ENCODE measurements at places on chromosomes 6 and 20. TPM values are rescaled to one million over a fixed set of nuclear protein-coding genes. Genes with fewer than 3 reads are reported as not detected.

The GPR63 gene
- 1.9 TPM for total RNA-seq

The SNRPB gene
- total RNA-seq: 42.7 TPM

The POPDC3 gene
- 56.3 TPM for total RNA-seq

The SPEF1 gene
- 0.20 TPM for total RNA-seq

The PHACTR3 gene
- 1.5 TPM for total RNA-seq

The GUCA1A gene
- total RNA-seq: not detected

The NCOA7 gene
- 8.2 TPM for total RNA-seq

GRCh38 chr20:59580991-59581401, 23.3 kb upstream of the PHACTR3 start:
- H3K36me3 ChIP-seq: no peaks in the 10 kb centered on the region
- H3K27me3 ChIP-seq: peaks cover 26% of the 10 kb centered on the region
- no peak overlapping the region for H3K4me3 ChIP-seq
- no peak overlapping the region for H3K27ac ChIP-seq
- DNase-seq: no peak

DNA sequence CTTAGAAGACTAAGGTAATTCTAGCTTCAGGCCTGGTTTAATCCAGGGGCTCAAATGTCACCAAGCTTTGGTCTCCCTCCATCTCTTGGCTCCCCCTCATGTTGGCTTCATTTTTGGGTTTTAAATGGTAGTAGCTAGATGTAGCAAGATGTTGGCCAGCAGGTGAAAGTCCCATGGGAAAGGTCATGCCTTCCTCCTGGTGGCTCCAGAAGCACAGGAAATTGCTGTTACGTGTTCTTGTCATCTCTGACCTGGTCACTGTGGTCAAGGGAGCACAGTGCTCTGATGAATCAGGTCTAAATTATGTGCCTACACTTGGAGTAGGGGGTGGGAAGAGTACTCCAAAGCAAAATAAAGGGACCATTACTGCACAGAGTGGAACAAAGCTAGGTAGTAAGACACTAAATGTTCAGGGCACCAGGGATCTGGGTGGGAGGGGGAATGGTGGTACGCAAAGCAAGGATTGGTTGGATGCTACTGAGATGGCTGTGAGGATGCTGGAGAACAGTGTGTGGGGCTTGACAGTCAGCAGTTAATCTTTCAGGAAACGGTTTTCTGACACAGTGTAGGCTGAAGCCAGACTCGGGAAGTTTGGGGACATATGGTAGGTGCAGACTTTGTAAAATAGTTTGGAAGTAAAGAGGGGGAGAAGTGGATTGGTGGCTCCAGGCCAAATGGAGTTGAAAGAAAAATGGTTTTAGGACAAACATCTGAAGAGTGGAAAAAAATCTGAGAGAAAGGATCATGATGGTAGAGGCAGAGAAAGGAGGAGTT, 30.1 kb downstream of the CDS2 start:
- no peak for DNase-seq
- H3K27me3 ChIP-seq: no peaks in the 10 kb centered on the region
- no peak overlapping the region for H3K4me3 ChIP-seq
- peak overlapping the region; percentile 13 for H3K27ac ChIP-seq

DNA sequence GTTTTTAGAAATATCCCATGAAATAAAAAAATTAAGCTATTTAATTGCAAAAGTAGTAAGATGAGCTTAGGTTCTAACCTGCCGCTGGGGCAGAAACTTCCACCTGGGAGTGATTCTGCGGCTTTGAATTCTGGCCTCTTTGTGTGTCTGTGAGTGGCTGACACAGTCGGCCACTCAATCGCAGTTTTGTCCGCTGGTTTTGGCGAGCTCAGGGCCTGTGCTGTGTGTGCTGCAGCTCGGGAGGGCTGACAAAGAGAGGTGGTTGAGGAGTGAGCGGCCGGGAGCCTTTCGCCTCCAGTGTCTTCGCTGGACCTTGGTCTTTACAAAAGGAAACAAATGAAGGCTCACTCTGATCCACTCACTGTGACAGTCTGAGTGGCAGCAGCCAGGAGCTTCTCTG, 128.4 kb downstream of the TIAM2 start:
- no peaks in the 10 kb centered on the region for H3K27me3 ChIP-seq
- H3K4me1 ChIP-seq: no peaks in the 10 kb centered on the region
- H3K36me3 ChIP-seq: no peaks in the 10 kb centered on the region
- no peak overlapping the region for H3K4me3 ChIP-seq

DNA sequence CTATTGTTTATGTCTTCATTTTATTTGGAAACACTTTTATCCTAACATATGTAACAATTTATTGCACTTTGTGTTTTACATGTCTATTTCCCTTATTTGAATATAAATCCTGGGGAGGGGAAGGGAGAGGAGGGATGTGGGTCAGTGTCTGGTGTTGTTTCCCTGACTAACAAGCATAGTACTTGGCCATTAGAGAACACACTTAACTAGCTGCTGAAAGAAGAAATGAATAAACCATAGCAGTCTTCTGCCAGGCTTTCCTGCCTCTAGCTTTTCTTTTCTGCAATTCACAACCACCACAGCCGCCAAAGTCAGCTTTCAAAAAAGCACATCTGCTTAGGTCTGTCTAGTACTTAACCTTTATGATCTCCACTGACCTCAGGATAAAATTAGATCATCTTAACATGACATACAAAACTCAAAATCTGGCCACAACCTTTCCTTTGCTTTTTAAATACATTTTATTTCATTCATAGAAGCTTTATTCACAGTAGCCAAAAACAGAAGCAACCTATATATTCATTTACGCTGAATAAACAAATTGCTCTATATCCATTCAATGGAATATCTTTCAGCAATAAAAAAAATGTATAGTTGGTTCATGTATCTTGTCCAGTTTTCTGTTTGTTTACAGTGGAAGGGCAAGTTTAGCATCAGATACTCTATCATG, 16.3 kb downstream of the PDSS2 start:
- H3K27me3 ChIP-seq: no peaks in the 10 kb centered on the region
- no peak for DNase-seq
- H3K4me1 ChIP-seq: no peaks in the 10 kb centered on the region
- no peak overlapping the region for H3K27ac ChIP-seq
- no peak overlapping the region for H3K4me3 ChIP-seq

DNA sequence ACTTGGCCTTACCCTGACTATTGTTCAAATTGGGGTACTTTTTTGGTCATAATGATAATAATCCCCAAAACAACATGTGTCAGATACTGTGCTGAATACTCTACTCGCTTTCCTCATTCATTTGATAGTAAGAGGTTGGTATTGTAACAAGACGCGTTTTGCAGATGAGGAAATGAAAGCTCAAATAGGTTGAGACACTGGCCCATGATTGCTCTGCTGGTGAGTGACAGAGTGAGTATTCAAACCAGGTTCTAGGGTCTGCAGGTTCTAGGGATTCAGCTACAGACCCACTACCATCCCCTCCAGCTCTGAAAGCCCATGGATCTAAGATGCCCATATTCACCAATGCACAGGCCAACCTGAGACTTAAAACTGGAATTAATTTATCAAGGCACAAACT, 1.3 kb upstream of the ENPP4 start:
- H3K27me3 ChIP-seq: no peaks in the 10 kb centered on the region
- no peak overlapping the region for H3K4me3 ChIP-seq
- no peak overlapping the region for H3K27ac ChIP-seq

GRCh38 chr6:109453594-109454495, 1.7 kb downstream of the MICAL1 start:
- no peak for DNase-seq
- H3K4me3 ChIP-seq: peak overlapping the region; percentile 78
- H3K4me1 ChIP-seq: peaks cover 27% of the 10 kb centered on the region
- peak overlapping the region; percentile 65 for H3K27ac ChIP-seq
- no peaks in the 10 kb centered on the region for H3K27me3 ChIP-seq

- H3K4me1 ChIP-seq: no peaks in the 10 kb centered on the region
- no peaks in the 10 kb centered on the region for H3K27me3 ChIP-seq
- no peak for DNase-seq
- H3K27ac ChIP-seq: no peak overlapping the region
- H3K4me3 ChIP-seq: no peak overlapping the region
- H3K36me3 ChIP-seq: no peaks in the 10 kb centered on the region
Observed at GRCh38 chr6:40308533-40309306, 278.4 kb downstream of the LRFN2 start.

- H3K27ac ChIP-seq: no peak overlapping the region
- no peak for DNase-seq
- H3K4me1 ChIP-seq: no peaks in the 10 kb centered on the region
- no peak overlapping the region for H3K4me3 ChIP-seq
- H3K27me3 ChIP-seq: no peaks in the 10 kb centered on the region
- no peaks in the 10 kb centered on the region for H3K36me3 ChIP-seq
Observed at GRCh38 chr6:33333666-33334065, 16.1 kb upstream of the ZBTB22 start.

DNA sequence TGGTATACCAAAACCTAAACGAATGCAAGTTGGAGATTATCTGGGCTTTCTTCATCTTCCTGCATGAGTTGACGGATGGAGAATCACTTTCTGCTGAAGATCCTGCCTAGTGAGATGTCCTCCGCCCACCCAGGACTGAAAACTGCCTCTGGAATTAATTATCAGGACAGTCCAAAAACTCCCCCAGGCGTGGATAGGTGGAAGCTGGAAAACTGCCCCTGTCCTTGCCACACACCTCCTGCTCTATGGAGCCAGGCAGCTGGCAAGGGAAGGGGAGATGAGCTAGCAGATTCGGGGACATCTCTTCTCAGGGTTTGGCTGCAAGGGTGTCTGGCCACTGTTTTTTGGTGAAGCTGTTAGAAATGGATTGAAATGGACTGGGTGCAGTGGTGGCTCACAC, 89.3 kb upstream of the ZNFX1 start:
- H3K4me1 ChIP-seq: no peaks in the 10 kb centered on the region
- DNase-seq: no peak
- no peaks in the 10 kb centered on the region for H3K36me3 ChIP-seq
